Left kidney (tissue), 8 donors: ENCODE measurements at places on chromosomes 3 and 15.

DNA sequence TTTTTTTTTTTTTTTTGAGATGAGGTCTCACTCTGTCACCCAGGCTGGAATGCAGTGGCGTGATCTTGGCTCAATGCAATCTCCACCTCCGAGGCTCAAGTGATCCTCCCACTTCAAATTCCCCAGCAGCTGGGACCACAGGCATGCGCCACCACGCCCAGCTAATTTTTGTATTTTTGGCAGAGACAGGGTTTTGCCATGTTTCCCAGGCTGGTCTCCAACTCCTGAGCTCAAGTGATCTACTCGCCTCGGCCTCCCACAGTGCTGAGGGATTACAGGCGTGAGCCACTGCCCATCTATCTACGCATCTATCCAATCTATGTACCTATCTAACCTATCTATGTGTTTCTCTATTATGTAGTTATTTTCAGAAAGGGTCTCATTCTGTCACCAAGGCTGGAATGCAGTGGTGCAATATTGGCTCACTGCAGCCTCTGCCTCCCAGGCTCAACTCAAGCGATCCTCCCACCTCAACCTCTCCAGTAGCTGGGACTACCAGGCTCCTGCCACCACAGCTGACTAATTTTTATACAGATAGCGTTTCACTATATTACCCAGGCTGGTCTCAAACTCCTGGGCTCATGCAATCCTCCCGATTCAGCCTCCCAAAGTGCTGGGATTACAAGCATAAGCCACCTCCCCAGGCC is 20.2 kb upstream of the GPX1 start:
- no peak for DNase-seq

DNA sequence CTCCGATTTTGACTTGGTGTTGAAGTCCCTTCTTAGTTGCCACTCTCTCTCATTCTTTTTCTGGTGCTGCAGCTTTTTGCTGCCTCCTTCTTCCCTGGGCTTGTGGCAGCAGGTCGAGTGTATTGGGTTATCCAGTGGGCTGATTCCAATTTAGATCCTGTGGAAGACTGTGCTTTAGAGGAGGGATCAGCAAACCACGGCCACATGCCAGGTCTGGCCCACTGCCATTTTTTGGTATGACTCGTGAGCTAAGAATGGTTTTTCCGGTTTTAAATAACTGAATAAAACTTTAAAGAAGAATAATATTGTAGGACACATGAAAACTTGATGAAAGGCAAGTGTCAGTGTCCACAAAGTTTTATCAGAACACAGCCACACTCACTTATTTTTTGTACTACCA is 330.5 kb downstream of the ROBO2 start:
- DNase-seq: no peak

DNA sequence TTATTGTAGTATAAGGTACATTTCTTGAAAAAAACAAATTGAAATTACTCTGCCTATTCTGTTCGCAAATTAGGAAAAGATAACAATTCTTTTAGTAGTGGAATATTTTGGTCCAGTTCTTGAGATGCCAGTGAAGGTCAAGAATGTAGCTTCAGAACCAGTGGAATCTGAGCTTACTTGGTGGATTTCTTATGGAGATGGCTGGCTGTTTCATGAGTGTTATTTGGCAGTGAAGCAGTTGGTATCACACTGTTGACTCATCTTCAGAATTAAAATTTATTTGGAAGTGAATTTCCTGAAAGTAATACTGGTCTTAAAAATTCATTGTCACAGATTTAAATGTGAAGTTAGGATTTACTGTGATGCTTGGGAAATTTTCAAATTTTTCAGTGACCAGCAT is 19.1 kb downstream of the RNF13 start:
- DNase-seq: no peak

- DNase-seq: peak; percentile 36
Observed at GRCh38 chr3:33115024-33115768, 1.4 kb downstream of the CRTAP start.

- DNase-seq: no peak
Observed at GRCh38 chr15:35697549-35698299, 151.8 kb upstream of the DPH6 start.

DNA sequence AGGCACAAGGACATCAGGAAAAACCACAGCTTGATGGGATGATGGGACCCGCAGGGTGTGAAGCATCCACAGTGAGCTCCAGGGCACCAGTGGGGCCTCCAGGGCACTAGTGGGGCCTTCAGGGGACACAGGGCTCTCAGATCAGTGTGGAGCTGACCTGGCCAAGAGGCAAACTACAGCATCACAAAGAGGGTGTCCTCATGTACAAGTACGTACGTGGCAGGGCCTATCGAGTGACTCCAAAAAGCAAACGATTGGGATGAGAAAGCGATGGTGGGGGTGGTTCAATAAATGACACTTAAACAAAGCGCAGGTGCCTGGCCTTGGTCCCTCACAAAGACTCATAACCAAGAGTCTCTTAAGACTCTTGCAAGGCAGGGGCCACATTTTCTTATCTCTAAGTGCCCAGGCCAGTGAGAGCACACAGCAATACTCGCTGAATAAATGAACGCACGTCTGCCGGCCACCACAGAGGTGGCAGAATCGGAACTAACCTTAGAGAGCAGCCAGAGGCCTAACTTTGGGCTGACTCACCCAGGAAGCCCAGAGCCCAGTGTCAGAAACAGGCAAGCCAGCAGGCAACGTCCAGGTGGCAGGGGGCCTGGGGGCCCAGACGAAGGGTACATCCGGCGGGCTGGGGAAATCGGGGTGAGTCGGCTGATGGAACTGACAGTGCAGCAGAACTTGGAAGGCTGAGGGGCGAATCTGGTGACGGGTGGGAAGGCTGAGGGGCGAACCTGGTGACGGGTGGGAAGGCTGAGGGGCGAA is 8.7 kb downstream of the PCSK6 start:
- DNase-seq: no peak

DNA sequence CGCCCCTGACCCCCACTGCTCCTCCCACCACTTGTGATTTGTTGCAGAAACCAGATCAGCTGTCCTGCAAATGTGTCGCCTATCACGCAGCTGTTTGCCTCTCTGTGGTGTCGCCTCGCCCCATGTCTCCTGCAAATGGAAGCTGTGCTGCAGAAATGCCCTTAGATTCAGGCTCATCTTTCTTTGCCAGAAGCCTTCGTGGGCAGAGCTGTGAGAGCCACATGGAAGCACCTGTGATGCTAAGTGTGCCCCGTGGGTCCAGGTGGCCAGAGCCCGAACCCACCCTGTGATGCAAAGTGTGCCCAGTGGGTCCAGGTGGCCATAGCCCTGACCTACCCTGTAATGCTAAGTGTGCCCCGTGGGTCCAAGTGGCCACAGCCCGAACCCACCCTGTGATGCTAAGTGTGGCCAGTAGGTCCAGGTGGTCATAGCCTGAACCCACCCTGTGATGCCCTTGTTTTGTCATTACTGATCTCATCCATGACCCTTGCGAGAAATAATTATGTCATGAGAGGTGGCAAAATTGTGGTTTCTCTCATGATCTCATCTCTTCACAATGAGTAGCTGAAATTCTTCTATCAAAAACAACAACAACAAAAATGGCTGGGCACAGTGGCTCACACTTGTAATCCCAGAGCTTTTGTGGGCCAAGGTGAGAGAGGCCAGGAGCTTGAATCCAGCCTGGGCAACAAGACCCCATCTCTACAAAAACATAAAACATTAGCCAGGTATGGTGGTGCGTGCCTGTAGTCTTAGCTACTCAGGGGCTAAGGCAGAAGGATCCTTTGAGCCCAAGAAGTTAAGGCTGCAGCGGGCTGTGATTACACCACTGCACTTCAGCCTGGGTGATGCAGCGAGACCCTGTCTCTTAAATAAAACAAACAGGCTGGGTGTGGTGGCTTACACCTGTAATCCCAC is 187.4 kb downstream of the GOLGA6L6 start:
- no peak for DNase-seq

- DNase-seq: no peak
Observed at GRCh38 chr3:185473290-185473815, 25.5 kb downstream of the TMEM41A start.

DNA sequence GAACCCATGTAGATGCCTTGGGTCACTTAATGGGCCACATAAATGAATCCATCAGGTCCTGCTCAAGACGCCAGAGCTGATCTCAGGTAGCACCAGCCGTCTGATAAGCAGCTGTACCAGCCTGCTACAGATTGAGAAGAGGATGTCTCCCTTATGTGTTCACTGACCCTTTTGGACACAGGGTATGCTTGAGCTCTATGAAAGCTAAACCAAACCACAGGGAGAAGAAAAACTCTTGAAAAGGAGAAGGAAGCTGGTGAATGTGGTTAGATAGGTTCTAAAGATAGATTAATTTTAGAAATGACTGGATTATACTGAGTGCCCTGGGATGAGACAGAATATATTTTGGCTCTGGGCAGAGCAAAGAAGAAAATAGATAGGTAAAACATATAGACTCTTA is 187.5 kb downstream of the SPATA16 start:
- no peak for DNase-seq

- no peak for DNase-seq
Observed at GRCh38 chr3:59839283-59839682, 789.5 kb upstream of the CFAP20DC start.

- no peak for DNase-seq
Observed at GRCh38 chr3:196792771-196793170, 53.1 kb downstream of the PAK2 start.

DNA sequence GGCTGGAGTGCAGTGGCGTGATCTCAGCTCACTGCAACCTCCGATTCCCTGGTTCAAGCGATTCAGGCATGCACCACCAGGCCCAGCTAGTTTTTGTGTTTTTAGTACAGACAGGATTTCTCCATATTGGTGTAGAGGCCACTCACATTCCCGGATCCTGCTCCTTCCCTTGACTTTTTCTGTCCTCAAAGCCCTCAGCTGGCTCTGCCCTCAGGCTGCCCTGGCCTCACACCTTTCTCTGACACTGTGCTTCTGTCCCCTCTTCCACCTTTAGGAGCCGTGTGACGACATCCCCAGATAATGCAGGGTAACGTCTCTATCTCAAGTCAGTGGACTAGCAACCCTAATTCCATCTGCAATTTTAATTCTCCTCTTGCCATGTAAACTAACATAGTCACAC is 8.6 kb upstream of the CYFIP1 start:
- DNase-seq: no peak

- no peak for DNase-seq
Observed at GRCh38 chr3:98185180-98185579, 18.7 kb downstream of the OR5H15 start.

GRCh38 chr3:162665684-162666391 is 1169.2 kb downstream of the OTOL1 start:
- DNase-seq: no peak

GRCh38 chr3:22960105-22960984 is 242.8 kb upstream of the UBE2E2 start:
- DNase-seq: peak; percentile 58

DNA sequence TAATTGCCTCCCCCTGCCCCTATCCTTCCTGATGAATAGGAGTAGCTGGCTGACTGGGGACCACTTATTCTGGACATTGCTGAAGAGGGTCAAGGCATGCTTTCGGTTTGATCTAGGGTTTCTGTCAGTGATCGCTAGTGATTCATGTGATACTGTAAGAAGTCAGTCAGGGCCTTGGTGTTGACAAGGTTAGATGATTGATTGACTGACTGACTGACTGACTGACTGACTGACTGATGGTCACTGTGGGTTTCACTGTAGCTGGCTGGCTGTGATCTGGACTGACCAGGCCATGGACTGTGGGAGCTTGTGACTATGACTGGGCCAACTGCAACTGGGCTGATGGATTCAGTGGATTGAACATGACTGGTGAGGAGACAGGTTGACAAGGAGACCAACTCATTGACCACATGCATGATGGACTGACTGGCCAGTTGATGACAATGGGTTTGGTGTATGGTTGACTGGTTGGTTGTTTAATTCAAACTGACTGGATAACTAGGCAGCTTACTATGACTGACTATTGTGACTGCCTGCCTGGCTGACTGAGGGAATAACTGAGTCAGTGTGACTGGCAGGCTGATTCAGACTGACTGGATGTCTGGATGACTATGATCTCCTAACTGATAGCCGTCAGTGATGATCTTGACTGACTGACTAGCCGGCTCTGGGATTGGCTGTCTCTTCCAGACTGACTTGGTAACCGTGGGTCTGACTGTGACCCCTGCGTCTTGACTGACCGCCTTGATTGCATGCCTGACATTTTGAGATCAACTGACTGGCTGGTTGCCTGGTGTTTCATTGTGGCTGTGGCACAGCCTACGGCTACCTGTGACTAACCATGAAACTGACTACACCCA is 509.9 kb downstream of the SHQ1 start:
- DNase-seq: no peak

GRCh38 chr3:126314790-126315658 is 42.2 kb downstream of the KLF15 start:
- DNase-seq: no peak

GRCh38 chr3:72250725-72251124 is 465.8 kb upstream of the PROK2 start:
- no peak for DNase-seq

- no peak for DNase-seq
Observed at GRCh38 chr15:99452728-99453636, 112.8 kb upstream of the MEF2A start.

GRCh38 chr3:53802256-53802880 is 43.9 kb downstream of the CHDH start:
- no peak for DNase-seq

DNA sequence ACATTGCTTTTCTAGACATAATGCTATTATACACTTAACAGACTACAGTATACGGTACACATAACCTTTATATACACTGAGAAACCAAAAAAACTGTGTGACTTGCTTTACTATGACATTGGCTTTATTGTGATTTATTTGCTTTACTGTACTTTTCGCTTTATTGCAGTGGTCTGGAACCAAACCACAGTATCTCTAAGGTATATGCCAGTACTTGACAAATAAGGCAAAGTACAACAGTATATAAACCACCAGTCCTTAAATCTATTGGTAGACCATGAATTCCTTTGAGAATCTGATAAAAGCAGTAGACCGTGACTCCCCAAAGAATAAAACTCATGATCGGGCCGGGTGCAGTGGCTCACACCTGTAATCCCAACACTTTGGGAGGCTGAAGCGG is 50.3 kb downstream of the HERC1 start:
- no peak for DNase-seq

DNA sequence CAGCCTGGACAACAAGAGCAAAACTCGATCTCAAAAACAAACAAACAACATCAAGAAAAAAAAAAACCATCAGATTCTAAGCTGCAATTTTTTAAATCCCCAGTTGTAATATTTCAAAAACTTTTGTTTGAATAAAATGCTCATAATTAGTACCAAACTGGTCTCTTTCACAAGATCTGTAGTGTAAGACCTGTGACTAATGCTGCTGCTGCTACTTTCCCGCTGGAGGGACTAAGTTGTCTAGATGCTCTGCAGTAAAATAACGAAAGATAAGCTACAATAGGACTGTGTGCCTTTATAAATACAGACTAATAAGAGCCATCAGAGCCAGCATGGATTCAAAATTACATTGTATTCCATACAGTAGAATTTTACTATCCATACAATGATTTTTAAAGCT is 45.4 kb downstream of the TM4SF4 start:
- DNase-seq: no peak

GRCh38 chr15:42401544-42402454 is 42.5 kb downstream of the CAPN3 start:
- no peak for DNase-seq

- DNase-seq: no peak
Observed at GRCh38 chr3:18489939-18490338, 64.8 kb upstream of the SATB1 start.
